ENCODE measurements at places on chromosomes 13 and 19. TPM values are rescaled to one million over a fixed set of nuclear protein-coding genes. Genes with fewer than 3 reads are reported as not detected.

Gene CBY2
- not detected for total RNA-seq

Gene PLIN4
- total RNA-seq: 0.18 TPM

GRCh38 chr13:106998664-106999063, 430.7 kb upstream of the ARGLU1 start:
- no peak for DNase-seq

Gene ATF5
- total RNA-seq: 9.4 TPM

GRCh38 chr19:51289635-51290034, 21.8 kb upstream of the IGLON5 start:
- DNase-seq: no peak
